ENCODE measurements at places on chromosomes 1 and 21.

DNA sequence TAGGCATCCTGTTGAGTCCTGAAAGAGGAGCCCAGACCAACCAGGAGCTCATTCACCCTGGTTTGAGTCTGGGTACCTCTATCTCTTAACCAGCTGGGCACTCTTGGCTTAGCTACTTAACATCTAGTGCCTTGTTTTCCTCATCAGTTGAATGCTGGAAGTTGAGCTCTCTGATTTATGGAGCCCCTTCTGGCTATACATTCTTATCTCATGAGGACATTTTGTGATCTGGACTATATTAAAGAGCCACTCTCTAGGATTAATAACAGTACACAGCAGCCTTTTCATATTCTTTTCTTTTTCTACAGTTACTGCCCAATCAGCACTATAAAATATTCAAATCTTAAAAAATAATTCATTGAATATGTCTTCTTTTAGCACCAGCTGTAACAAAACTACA is 296.9 kb upstream of the RUNX1 start:
- no peak for DNase-seq

GRCh38 chr1:199808110-199808870 is 219.2 kb upstream of the NR5A2 start:
- no peak for DNase-seq

- no peak for DNase-seq
Measured at GRCh38 chr1:41660570-41661427, 176.3 kb upstream of the EDN2 start.

DNA sequence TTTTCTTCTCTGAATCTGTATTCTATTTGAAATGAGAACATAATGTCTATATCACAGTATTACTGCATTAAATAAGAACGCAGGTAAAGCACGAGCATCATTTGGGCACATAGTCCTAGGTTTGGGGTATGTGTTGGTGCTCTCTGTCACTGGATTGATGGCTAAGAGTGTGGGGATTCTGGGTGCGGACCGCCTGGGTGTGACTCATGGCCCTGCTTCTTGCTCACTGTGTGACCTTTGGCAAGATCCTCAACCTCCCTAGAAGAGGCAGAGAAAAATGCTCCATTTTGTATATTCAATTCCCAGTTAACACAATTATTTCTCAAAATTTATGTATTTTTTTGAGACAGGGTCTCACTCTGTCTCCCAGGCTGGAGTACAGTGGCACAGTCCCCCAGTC is 99.7 kb downstream of the LAMC2 start:
- no peak for DNase-seq

GRCh38 chr1:159917533-159918351 is 7.6 kb downstream of the TAGLN2 start:
- DNase-seq = no peak

DNA sequence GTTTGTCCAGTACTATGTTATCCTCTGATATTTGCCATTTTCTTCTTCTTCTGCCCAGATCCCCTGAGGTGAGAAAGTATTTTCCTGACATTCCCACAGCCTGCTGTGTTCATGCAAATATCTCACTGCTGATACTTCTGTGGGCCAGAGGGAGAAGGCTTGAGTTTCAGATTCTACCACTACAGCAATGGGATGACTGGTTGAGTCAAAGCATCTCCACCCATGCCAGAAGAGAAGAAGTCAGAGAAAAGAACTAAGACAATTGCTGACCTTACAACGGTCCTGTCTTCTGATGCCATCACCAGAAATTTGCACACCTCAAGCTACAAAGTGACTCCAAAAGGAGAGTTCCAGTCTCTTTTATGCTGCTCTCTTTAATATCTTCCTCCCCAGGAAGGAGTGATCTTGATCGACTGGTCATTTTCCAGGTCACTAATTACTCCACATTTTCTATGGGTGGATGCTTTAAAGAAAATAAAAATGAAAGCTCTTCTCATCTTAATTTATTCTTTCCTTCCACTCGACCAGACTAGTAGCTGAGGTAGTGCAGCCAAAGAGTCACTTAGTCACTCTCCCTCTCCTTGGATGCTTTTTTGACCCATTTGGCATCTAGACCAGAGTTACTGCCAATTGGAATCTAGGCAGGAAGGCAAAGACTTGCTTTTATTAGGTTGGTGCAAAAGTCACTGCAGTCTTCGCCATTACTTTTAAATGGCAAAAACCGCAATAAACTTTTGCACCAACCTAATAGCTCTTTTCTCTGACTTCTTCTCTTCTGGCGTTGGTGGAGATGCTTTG is 195.1 kb downstream of the PTPRC start:
- no peak for DNase-seq

- DNase-seq = no peak
Measured at GRCh38 chr1:232744847-232745246, 60.4 kb upstream of the MAP10 start.

GRCh38 chr1:61491497-61491896 is 233.4 kb downstream of the TM2D1 start:
- DNase-seq = no peak

- DNase-seq = no peak
Measured at GRCh38 chr1:151611288-151611790, 511 bp upstream of the SNX27 start.

- DNase-seq = no peak
Measured at GRCh38 chr1:67316180-67316902, 8.7 kb downstream of the IL12RB2 start.

GRCh38 chr1:39275836-39276507 is 71.5 kb downstream of the MACF1 start:
- no peak for DNase-seq

- DNase-seq = no peak
Measured at GRCh38 chr1:36398370-36398977, 766 bp upstream of the LSM10 start.

- no peak for DNase-seq
Measured at GRCh38 chr21:37149411-37149810, 76.4 kb downstream of the TTC3 start.

DNA sequence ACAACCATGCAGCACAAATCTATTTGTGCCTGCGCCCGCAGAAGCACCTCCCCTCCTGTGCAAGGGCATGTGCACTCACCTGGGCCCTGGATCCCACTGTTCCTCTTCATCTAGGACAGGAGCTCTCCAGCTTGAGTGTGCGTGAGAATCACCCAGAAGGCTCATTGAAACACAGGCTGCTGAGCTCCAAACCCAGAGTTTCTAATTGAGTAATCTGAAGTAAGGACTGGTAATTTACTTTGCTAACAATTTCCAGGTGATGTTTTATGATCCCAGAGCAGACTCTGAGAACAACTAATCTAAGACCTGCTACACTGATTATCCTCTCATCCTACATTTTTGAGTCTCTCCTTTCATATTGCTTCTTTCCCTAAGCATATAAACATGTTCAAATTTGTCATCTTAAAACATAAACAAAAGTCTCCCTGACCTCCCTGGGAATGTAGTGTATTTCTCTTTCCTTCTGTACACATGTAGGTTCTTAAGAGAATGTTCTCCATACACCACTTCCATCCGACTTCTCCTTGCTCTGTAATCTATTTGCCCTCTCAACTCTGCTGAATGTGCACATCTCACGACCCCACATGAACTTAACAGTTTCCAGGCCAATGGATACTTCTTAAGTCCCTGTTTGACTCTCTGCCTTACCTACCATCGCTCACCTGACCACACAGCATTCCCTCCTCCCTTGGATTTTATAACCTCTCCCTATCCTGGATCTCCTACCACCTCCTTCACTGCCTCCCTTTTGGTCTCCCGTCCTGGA is 522.5 kb downstream of the SMYD3 start:
- DNase-seq = no peak

DNA sequence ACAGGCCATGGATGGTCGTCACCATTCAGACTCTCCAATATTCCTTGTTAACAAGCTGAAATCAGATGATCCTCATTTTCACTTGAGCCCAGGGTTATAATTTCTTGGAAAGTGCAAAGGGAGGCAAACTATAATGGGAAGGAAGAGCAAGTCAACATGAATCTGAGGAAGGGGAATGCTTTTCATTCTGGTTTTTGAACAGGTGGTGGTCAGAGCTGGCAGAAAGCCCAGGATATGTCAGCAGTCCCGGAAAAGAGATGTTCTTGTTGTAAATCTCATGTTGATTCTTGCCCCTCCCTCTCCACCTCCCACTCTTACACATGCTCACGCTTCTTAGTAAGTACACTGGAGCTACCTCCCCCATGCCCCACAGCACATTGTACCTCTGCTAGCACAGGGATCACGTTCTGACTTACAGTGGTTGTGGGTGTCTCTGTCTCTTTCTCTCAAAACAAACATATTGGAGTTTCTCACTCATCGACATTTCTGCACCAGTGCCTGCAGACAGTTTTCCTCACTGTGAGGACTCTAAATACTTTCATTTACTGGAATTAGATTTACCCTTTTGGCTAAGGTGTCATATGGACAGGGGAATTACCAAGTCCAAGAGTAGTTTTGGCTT is 77.6 kb downstream of the XCL2 start:
- DNase-seq = peak; percentile 46

GRCh38 chr1:234621657-234622335 is 11.8 kb upstream of the IRF2BP2 start:
- no peak for DNase-seq

DNA sequence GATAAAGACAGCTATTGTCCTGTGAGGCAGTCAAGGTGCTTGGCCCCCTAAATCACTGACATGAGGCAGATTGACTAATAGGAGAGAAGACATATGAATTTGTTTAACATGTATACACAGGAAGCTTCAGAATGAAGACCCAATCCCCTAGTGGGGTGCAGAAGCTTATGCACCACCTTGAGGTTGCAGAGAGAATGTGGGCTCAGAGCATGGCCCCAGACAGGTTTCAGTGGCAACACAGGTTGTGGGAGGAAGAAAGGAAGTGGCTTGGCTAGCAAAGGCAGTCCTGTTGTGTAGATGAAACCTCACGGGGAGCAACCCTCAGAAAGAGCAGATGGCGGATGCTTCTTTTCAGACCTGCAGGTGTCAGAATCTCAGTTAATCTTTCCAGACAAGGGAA is 37.0 kb upstream of the PARP1 start:
- DNase-seq = peak; percentile 54

GRCh38 chr1:151060657-151061421 is 642 bp downstream of the MLLT11 start:
- DNase-seq = no peak

DNA sequence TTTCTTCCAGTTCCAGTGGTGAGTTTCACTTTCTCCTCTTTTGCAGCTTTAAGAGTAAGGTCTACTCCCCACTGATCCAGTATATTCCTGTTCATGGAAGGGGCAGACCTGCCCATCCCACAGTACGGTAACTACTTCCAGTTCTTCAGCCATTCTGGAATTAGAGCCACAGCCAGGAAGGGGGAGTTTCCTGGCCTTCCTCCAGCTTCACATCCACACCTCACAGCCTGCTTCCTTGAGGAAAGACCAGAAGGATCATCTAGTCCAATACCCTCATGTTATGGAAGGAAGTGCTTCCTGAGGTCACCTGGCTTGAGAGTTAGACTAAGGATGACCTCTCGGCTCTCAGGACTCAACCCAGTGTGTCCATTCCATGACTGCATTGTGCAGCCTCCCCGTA is 597.8 kb downstream of the KIF26B start:
- no peak for DNase-seq

DNA sequence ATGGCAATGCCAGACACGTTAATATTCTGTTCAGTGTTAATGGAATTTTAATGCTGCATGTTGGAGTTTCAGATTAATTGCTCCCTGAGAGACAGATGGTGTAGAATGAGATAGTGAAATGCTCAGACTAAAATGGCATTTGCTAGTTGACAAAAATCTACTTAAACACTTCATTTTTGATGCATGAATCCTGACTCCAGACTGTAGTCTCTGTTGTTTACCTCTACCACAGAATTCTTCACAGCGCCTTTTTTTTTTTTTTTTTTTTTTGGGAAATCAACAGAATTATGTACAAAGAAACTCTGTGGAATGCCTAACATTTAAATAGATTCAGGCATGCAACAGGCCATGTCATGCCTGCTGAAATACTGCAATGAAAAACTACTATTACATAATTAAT is 111.3 kb downstream of the PLPPR5 start:
- DNase-seq = no peak

- DNase-seq = no peak
Measured at GRCh38 chr1:182119631-182120030, 58.1 kb upstream of the ZNF648 start.

DNA sequence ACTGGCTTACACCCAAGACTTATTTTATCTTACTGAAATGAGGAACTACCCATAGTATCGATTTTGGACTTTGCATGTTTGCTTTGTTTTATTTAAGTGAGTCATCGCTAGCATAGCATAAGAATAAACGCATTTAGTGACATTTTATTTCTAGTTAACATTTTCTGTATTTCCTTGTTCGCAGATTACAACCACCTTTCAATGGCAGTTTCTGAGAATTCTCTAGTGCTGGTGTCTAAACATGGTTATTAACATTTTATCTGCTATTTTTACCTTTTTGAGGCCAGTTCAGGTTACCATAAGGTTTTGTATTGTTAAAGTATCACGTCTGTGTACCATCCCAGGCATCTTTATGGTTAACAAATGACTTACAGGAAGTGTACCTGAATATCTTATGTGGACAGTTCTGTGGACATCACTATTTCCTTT is 24.5 kb downstream of the EEIG2 start:
- no peak for DNase-seq

DNA sequence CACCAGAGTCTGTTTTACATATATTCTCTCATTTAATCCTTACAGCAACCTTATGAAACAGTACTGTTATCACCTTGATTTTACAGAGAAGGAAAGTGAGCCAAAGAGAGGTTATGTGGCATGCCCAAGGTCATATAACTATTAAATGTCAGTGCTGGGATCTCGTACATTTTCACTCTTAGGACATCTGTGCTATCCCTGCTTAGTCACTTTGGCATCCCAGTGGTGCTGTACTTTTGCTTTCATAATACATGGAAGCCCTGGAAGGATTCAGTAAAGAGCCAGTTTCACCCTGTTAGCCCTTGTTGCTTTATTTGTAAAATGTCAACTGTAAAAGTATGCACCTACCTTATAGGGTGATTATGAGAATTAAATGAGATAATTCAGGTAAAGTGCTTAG is 104.4 kb downstream of the NFIA start:
- DNase-seq = no peak

GRCh38 chr1:210214573-210215409 is 17.8 kb upstream of the SERTAD4 start:
- DNase-seq = no peak

DNA sequence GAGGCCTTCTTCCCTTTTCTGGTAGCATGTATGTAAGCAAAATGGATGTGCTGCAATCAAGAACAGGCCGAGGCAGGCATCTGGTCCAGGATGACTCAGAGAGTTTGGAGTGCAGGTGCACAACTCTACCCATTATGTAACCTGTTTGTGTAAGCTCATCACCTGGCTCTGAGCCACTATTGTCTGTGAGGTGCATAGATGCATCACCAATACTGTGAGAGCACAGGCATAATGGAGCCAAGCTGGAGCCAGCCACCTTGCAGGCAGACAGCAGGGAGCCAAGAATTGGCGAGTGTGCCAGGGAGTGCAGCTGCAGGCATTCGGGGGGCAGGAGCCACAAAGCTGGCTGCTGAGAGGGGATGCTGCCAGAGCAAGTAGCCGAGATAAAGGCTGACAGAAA is 549.9 kb upstream of the RGS18 start:
- DNase-seq = no peak

- DNase-seq = no peak
Measured at GRCh38 chr1:71414179-71414578, 333.3 kb upstream of the ZRANB2 start.

All from stimulated activated CD4-positive, alpha-beta T cell treated with anti-CD3 and anti-CD28 coated beads, Interleukin-2, amount 100 ng/mL, for 24 hours (primary cell).